PC-9 (cell line): ENCODE measurements at places on chromosomes 5 and 9. TPM values are rescaled to one million over a fixed set of nuclear protein-coding genes. Genes with fewer than 3 reads are reported as not detected.
A peak's percentile ranks its signal among the peaks of the same experiment; 100 is the strongest.

DNA sequence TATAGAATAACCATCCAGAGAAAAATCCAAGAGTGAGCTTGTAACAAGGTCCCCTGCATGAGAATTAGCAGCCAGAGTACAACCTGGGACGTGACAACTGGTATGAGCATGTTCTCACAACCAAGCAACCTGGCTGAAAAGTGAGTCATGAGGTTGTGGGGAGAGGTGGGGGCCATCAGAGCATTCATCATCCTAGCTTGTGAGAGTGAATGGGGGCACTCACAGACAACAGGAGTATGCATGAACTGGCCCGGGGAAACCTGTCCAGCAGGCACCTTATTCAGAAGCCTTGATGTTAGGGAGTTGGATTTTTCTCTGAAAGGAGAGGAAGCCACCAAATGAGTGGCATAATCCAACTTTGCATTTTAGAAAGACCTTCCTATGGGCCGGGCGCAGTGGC is 113.0 kb downstream of the FRMD3 start:
- no peaks in the 10 kb centered on the region; the same call in 1 of the 2 replicates for H3K4me1 ChIP-seq
- no peaks in the 10 kb centered on the region for H3K36me3 ChIP-seq
- peak; percentile 59 for DNase-seq
- no peaks in the 10 kb centered on the region for H3K27me3 ChIP-seq
- H3K27ac ChIP-seq: no peak overlapping the region

The MCTP1 gene
- 3.9 and 4.3 TPM in 2 replicates for total RNA-seq

The DRD1 gene
- not detected in 2 replicates for total RNA-seq

- no peak within 1 kb of the TSS for H3K27ac ChIP-seq
- peak within 1 kb of the TSS; percentile 76 for H3K4me3 ChIP-seq
- no peaks in the 10 kb centered on the region for H3K27me3 ChIP-seq
- peaks cover 32% of the 10 kb centered on the region for H3K4me1 ChIP-seq
- H3K36me3 ChIP-seq: no peaks in the 10 kb centered on the region
Measured at GRCh38 chr9:69671879-69672595, at the start of gene APBA1. TSS of gene APBA1 (minus strand) at chr9:69672371.

DNA sequence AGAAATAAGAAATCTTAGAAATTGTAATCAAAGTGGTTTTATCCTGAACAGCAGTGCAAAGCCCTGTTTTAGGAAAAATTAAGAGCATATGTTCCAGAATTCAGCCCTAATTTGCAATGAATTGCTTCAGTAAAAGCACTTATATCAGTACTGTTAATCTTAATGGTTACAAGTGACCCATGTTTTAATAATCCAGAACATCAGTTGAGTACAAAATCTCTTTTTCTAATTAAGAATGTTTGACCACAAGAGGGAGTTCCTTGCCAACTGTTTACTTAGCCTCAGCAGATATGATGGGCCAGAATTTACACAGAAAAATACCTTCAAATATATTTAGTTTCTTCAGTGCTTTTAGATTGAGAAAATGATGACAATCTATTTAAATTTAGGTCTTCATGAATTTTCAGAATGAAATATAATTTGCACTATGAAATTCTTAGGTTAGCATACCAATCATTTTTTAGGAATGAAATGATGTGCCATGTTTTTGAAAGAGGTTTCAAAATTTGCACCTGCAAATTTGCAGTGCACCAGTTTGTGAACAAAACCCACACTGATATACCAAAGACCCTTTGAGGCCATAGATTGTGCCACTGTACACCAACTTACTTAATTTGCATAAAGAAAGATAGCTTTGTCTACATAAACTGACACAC is 926.3 kb upstream of the ARRDC3 start:
- H3K4me1 ChIP-seq: no peaks in the 10 kb centered on the region
- H3K36me3 ChIP-seq: no peaks in the 10 kb centered on the region
- no peak overlapping the region for H3K4me3 ChIP-seq
- DNase-seq: peak; percentile 37
